ENCODE measurements at places on chromosomes 6 and 20.
A peak's percentile ranks its signal among the peaks of the same experiment; 100 is the strongest.

- DNase-seq, result no peak
These were observed 207.9 kb downstream of the GMPR start for GRCh38 chr6:16446273-16446672.

GRCh38 chr6:26270903-26271667 is 93.9 kb upstream of the BTN3A2 start:
- peak; percentile 89 for DNase-seq

- DNase-seq, result no peak
These were observed 222.0 kb downstream of the KHDC1L start for GRCh38 chr6:73003302-73003701.

GRCh38 chr20:1669304-1669703 is 11.7 kb upstream of the SIRPG start:
- no peak for DNase-seq

- no peak for DNase-seq
These were observed 10.9 kb upstream of the SLC22A7 start for GRCh38 chr6:43286980-43287716.

- DNase-seq, result no peak
These were observed 113.1 kb downstream of the SOBP start for GRCh38 chr6:107603006-107603370.

- no peak for DNase-seq
These were observed 1.2 kb downstream of the SYNCRIP start for GRCh38 chr6:85641522-85641896.

GRCh38 chr6:105300090-105300489 is 102.8 kb downstream of the PREP start:
- no peak for DNase-seq

- no peak for DNase-seq
These were observed 246.0 kb upstream of the RUNX2 start for GRCh38 chr6:45082091-45082490.

- no peak for DNase-seq
These were observed 117.8 kb downstream of the ZDHHC14 start for GRCh38 chr6:157498817-157499216.

GRCh38 chr20:31861385-31862156 is 8.8 kb downstream of the DUSP15 start:
- peak; percentile 94 for DNase-seq

GRCh38 chr6:112362812-112363570 is 15.9 kb downstream of the RFPL4B start:
- DNase-seq, result no peak

DNA sequence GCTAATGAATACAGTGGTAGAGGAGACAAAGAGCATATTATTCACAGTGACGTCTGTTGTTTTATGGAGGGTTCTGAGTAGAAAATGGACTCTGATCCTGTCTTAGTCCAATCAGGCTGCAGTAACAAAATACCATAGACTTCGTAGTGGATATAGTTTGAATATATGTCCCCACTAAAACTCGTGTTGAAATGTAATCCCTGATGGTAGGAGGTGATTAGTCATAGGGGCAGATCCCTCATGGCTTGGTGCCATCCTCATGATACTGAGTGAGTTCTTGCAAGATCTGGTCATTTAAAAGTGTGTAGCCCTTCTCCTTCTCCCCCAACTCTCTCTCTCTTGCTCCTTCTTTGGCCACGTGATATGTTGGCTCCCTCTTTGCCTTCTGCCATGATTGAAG is 82.5 kb downstream of the CD83 start:
- no peak for DNase-seq

DNA sequence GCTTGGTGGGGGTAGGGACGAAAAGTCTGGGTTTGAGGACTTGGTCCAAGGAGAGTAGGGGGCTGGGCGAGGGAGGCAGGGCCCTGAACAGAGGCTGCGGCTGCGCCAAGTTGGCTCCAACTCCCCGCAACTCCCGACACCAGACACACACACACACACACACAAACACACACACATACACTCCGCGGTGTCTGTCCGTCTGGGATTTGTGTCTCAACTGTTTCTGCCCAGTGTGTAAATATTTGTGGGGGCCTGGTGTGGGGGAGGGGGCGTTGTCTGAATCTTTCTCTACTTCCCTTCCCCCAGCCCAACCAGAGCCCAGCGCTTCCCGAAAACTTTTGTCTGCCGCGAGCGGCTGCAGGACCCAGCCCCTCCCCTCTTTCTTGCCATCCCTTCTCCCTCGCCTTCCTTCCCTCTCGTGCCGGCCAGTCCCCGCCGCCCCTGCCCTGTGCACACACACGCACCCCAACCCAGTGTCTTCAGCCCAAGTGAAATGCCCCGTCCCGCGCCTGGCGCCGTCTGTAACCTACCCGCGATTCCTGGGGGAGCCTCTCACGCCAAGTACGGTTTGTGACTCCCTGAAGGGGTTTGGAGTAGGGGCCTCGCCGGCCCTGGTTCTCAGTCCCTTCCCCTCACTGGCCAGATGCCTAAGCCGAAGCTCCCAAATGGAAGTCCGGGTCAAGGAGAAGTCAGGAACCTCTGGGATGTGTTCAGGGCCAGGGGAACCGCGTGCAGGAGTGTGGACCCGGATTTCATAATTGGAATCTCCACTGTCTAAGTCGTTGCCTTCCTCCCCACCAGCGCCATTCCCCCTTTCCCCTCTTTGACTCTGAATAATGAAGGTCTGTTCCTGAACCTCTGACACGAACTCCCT is 904 bp downstream of the MDFI start:
- peak; percentile 79 for DNase-seq

DNA sequence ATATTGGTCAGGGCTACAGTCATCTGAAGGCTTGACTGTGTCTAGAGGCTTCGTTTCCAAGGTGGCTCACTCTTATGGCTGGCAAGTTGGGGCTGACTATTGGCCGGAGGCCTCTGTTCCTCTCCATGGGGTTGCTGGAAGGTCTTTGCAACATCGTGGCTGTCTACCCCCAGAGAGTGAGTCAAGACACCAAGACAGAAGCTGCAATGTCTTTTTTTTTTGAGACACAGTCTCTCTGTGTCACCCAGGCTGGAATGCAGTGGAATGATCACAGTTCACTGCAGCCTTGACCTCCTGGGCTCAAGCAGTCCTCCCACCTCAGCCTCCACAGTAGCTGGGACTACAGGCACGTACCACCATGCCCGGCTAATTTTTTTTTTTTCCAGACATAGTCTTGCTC is 29.4 kb upstream of the KIF3B start:
- no peak for DNase-seq

DNA sequence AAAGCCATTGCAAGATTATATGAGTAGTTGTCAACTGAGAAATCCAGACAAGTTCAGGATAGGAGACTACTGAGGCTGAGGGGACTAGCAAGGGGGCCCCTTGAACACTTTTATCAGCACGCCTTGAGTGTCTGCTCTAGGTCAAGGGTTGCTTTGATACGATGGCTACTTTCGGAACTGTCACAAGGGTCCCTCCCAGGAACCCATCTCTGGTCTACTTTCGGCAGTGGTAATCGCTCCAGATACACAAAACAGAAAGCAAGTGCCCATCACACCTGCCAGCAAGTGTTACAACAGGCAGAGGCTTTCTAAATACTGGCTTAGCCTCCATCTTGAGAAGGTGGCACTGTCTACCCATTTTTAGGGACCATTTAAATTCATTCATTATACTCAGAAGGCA is 61.1 kb downstream of the GJA10 start:
- DNase-seq, result no peak

GRCh38 chr6:144053601-144054000 is 41.8 kb downstream of the SF3B5 start:
- DNase-seq, result no peak

GRCh38 chr20:36519012-36519719 is 22.2 kb upstream of the MYL9 start:
- no peak for DNase-seq

DNA sequence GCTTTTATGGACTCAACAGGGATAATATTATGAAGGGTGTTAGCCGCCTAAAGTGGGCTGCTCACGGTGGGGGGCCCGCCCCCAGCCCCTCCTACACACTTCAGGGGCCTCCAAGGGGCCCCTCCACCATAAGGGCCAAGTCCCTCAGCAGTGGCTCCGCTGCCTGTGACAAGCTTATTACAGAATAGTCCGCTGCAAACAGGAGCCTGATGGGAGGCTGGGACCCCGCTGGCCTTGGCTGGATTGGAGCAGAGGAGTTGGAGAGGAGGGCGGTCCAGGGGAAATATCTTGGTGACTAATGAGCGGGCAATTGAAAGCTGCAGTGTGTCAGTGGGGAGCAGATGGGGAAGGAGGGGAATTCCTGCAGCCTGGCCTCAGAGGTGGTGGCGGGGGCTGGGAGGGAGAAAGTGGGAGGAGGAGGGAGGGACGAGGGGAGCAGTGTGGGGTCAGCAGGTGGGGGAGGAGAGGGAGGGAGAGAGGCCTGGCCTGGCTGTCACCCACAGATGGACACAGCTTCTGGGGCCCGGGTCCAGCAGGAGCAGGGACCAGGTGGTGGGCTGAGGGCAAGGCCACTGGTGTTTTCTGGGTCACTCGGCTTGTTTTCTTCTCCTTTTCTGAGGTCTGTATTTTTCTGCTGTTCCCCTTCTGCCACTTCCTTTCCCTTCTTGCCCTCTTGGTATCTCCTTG is 57.6 kb upstream of the FOXP4 start:
- peak; percentile 91 for DNase-seq

GRCh38 chr6:108113557-108114519 is 39.3 kb upstream of the OSTM1 start:
- peak; percentile 76 for DNase-seq

DNA sequence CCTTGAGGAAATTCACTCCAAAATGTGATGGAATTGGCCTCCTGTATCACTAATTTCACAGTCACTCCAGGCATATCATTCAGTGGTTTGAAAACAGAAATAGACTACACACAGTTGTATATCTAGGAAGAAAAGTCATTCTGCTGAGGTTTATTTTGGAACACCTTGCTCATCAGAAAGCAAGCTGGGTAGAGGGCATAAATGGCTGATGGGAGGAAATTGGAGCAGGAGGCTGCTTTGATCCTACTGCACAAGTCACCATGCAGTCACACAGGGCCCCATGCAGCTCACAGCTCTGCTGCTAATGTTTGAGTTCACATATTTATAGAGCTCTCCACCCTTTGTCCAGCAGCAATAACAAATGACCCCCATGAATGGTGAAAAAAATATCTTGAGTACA is 12.3 kb downstream of the NHLRC1 start:
- DNase-seq, result no peak

DNA sequence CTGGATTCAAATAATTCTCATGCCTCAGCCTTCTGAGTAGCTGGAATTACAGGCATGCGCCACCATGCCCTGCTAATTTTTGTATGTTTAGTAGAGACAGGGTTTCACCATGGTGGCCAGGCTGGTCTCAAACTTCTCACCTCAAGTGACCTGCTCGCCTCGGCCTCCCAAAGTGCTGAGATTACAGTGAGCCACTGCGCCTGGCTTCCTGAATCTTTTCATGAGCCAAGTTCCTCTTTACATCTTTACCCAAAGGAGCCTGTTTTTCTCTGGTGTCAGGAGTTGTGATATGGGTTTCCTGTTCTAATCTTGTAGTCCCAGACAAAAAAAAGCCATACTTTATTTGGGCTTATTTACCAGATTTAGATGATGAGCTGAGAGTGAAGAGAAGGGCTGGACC is 34.4 kb downstream of the PCNA start:
- DNase-seq, result no peak

GRCh38 chr6:144265061-144265357 is 20.1 kb upstream of the UTRN start:
- DNase-seq, result no peak

DNA sequence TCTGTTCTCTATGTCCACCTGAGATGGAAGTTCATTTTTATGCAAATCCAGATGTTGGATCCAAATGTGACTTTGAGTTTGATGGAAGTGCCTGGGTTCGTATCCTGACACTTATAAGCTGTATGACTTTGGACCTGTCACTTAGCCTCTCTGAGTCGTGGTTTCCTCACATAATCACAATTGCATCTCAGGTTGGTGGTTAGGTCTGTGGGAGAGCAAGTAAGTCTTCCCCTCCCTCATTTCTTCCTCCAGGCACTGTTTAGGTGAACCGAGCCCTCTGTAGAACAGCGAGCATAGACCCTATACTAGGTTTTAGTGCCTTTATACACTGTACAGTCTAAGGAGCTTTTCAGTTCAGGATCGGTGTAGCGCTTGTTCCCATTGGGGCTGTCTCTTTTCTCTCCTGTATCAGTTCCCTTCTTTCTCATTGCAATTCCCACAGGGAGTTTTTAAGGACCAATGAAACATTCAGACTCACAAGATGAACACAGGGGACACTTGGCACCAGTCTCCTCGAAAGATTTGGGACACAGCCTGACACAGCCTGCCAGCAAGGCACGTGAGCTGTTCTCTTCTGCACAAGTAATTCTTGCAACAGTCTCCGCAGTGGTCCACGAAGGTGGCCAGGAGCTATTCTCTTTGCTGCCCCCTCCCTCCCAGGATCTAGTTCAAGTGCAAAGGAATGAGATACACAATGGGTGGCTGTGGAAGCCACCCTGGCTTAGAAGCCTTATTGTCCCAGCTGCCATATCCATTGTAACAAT is 11.8 kb downstream of the TOX2 start:
- DNase-seq, result no peak

GRCh38 chr6:124303971-124304370 is 500.3 kb downstream of the NKAIN2 start:
- no peak for DNase-seq

- DNase-seq, result no peak
These were observed at the start of gene NR2E1 for GRCh38 chr6:108165714-108166663. Gene NR2E1, plus strand, starts transcription at chr6:108166022. Its CDS starts 744 bp downstream, at chr6:108166766.

- no peak for DNase-seq
These were observed 26.3 kb upstream of the APMAP start for GRCh38 chr20:25018841-25019240.

GRCh38 chr6:89007209-89008000 is 44.0 kb upstream of the RNGTT start:
- DNase-seq, result no peak
